ENCODE measurements at places on chromosomes 13 and 19. TPM values are rescaled to one million over a fixed set of nuclear protein-coding genes. Genes with fewer than 3 reads are reported as not detected.
A peak's percentile ranks its signal among the peaks of the same experiment; 100 is the strongest.

FCHO1 gene
- 56.8 TPM for total RNA-seq

CYP4F8 gene
- not detected for total RNA-seq

UNC13A gene
- total RNA-seq, result 0.12 TPM

DEDD2 gene
- 24.8 TPM for total RNA-seq

- H3K4me3 ChIP-seq, result no peak overlapping the region
- no peak overlapping the region for H3K27ac ChIP-seq
- no peak for DNase-seq
- H3K27me3 ChIP-seq, result peaks cover 6% of the 10 kb centered on the region
- H3K36me3 ChIP-seq, result no peaks in the 10 kb centered on the region
Measured at GRCh38 chr13:71396149-71396548, 470.9 kb downstream of the DACH1 start.

- H3K27ac ChIP-seq, result no peak overlapping the region
- H3K27me3 ChIP-seq, result no peaks in the 10 kb centered on the region
- DNase-seq, result peak; percentile 75
- peaks cover 60% of the 10 kb centered on the region for H3K4me1 ChIP-seq
Measured at GRCh38 chr13:39956036-39956435, 300.6 kb downstream of the COG6 start.

DNA sequence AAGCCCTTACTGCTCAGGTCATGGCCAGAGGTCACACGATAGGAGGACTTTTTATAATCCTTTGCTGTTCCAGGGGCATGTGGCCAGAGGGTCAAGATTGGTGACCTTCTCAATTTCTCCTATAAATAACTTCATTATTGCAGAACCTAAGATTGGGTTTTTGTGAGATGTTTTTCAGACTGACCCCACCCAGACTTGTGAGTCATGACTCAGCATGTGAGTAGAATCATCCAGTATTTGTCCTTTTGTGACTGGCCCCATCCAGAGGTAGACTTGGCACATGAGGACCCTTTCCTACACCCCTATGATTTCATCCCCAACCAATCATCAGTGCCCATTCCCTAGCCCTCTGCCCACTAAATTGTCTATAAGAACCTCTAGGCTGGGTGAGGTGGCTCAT lies 84.5 kb upstream of the ABCC4 start:
- H3K27ac ChIP-seq, result no peak overlapping the region
- no peaks in the 10 kb centered on the region for H3K36me3 ChIP-seq
- no peak for DNase-seq
- H3K4me3 ChIP-seq, result no peak overlapping the region
- H3K27me3 ChIP-seq, result peaks cover 13% of the 10 kb centered on the region

DNA sequence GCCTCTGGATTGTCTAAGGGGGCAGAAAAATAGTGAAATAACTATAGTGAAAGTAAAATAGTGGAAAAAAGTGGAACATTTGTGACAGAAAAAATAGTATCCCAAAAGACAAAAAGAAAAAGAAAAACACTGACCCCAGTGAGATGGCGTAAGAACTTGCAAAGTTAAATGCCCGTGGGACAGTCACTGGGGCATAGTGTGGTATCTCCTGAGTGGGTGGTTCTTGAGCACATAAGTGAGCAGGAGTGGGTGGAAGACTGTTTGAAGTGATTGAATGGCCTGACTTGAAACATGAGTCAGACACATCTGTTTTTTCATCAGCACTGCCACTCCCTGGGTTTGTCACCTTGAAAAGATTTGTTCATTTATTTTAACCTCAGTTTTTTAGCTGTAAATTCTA lies 2.5 kb downstream of the ZNF430 start:
- DNase-seq, result peak; percentile 58
- peak overlapping the region; percentile 98 for H3K4me3 ChIP-seq
- peaks cover 54% of the 10 kb centered on the region for H3K36me3 ChIP-seq
- no peaks in the 10 kb centered on the region for H3K27me3 ChIP-seq
- H3K4me1 ChIP-seq, result peaks cover 64% of the 10 kb centered on the region

DNA sequence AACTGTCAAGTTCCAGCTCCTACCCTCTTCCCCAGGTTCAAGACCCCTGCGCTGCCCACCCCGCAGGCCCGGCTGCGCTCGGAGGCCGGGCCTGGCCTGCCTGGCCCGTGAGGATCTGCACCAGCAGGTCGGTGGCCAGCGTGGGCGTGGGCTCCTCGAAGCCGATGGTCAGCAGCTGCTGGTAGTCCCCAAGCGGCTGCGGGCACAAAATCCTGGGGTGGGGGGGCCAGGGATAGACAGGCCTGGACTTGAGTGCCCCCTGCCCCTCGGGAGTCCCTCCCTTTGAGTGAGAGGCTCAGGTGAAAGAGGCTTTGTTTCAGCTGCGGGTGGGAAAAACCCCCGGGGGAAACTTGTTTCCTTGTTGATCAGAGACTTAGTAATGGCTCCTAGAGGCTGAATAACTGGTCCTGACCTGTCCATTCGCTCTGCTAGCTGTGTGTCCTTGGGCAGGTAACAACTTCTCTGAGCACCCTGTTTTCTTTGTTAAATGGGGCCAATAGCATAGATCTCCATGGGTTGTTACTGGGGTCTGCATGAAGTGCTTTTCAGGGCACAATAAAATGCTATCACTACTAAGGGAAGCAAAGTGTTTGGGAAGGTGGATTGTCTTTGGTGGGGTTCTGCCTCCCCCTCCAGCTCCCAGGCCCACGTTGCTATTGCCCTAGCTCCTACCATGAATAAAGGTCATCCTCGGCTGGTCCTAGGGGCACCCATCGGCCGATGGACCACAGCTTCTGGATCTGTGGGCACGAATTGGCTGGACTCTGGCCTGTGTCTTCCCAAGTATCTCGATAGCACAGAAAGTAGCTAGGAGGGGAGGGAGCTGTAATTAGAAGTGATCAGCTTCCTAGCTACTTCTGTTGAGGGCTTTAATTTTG lies 3.5 kb downstream of the C19orf67 start:
- peaks cover 11% of the 10 kb centered on the region for H3K4me1 ChIP-seq
- peak overlapping the region; percentile 95 for H3K4me3 ChIP-seq
- peak; percentile 68 for DNase-seq
- H3K27me3 ChIP-seq, result no peaks in the 10 kb centered on the region
- peak overlapping the region; percentile 91 for H3K27ac ChIP-seq
- H3K36me3 ChIP-seq, result no peaks in the 10 kb centered on the region

- peaks cover 44% of the 10 kb centered on the region for H3K4me1 ChIP-seq
- H3K4me3 ChIP-seq, result peak overlapping the region; percentile 82
- peak overlapping the region; percentile 85 for H3K27ac ChIP-seq
- peaks cover 29% of the 10 kb centered on the region for H3K36me3 ChIP-seq
- DNase-seq, result peak; percentile 73
- peaks cover 2% of the 10 kb centered on the region for H3K27me3 ChIP-seq
Measured at GRCh38 chr19:39410017-39410830, 2.2 kb upstream of the PLEKHG2 start.

- H3K4me3 ChIP-seq, result no peak overlapping the region
- DNase-seq, result no peak
- H3K27ac ChIP-seq, result no peak overlapping the region
- H3K27me3 ChIP-seq, result no peaks in the 10 kb centered on the region
Measured at GRCh38 chr13:41579881-41580280, 122.5 kb downstream of the RGCC start.

Measured in activated naive CD4-positive, alpha-beta T cell treated with anti-CD3 and anti-CD28 coated beads for 36 hours (primary cell).